ENCODE measurements at places on chromosomes 2 and 18. TPM values are rescaled to one million over a fixed set of nuclear protein-coding genes. Genes with fewer than 3 reads are reported as not detected.
A peak's percentile ranks its signal among the peaks of the same experiment; 100 is the strongest.

SPP2 gene
- total RNA-seq = not detected

MTCL1 gene
- 42.5 TPM for total RNA-seq

DNA sequence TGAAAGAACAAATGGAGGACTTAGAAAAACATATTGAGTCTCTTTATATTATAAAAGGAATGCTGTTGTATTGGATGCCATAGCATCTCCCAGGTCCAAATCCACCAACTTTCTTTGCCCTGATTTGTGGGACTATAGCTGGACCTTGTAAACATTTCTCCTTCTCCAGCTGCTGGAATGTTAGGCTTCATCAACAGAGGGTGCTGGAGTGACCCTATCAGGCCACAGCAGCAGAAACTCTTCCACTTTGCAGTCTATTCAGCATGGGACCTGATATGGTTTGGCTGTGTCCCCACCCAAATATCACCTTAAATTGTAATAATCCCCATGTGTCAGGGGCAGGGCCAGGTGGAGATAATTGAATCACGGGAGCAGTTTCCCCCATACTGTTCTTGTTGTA lies 138.4 kb upstream of the ARL4C start:
- no peak for ATAC-seq

GRCh38 chr2:95274291-95275150 lies at the start of gene PROM2:
Gene PROM2 (plus strand): TSS chr2:95274449. CDS start chr2:95274586, 137 bp downstream.
- no peak for ATAC-seq

DNA sequence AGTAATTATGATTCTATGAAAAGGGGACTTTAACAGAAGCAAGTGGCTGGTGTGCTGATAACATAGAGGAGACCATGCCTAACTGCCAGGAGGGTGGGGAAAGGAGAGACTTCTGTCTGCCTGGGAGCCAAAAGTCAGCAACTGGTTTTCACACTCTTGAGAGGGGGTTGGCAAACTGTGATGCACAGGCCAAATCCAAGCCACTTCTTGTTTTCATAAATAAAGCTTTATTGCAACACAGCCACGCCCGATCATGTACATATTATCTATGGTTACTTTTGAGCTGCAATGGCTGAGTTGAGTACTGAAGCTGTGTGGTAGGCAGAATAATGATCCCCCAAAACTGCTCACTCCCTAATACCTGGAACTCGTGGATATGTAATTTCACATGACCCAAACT lies 208.4 kb downstream of the LNPK start:
- ATAC-seq = no peak

DNA sequence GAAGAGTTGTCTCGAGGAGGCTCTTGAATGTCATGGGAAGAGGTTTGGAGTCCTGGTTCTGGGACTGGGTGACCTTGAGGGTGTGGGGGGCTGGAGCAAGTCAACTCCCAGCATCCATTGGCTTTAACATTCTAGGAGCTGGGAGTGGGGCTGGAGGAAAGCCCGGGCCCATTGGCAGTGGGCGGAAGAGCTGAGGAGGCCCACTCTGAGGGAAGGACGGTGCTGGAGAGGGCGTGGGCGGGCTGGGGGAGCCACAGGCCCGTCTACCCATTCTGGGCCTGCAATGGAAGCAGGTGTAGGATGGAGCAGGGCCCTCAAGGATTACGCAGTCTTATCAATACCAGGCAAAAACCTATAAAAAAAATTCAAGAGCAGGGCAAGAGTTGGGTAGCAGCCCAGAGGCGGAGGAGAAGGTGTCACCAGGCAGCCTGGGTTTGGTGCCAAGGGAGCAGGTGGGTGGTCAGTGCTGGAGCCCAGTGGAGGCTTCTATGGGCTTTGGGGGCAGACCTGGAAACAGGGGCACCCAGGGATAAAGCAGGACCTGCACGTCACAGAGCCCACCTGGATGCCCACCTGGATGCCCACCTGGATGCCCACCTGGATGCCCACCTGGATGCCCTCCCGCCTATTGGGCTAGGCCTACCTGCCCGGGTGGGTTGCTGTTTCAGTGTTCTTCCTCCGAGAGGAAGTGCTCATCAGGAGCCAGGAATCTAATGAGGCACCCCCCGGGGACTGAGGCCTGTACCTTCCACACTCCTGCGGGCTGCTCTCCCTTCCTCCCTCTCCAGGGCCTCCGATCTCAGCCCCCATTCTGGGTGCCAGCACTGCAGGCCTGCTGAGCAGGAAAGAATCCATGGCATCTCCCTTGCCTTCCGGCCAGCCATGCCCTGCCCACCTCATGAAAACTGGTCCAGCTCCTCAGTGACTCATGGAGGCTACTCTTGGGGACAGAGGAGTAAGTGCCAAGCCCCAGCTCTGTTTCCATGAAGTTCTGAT lies 71.3 kb downstream of the CTIF start:
- no peak for ATAC-seq

GRCh38 chr2:12915787-12916186 lies 199.1 kb downstream of the TRIB2 start:
- no peak for ATAC-seq

IL1F10 gene
- not detected for total RNA-seq

SERPINB7 gene
- not detected for total RNA-seq

REG3A gene
- total RNA-seq = not detected

GRCh38 chr2:86337244-86337835 lies at the start of gene REEP1:
Gene REEP1 (minus strand): TSS chr2:86337626. CDS start chr2:86337510, 116 bp downstream.
- peak; percentile 87 for ATAC-seq

EFEMP1 gene
- total RNA-seq = 141 TPM

- no peak for ATAC-seq
Measured at GRCh38 chr18:37674570-37674969, 109.0 kb upstream of the CELF4 start.

DNA sequence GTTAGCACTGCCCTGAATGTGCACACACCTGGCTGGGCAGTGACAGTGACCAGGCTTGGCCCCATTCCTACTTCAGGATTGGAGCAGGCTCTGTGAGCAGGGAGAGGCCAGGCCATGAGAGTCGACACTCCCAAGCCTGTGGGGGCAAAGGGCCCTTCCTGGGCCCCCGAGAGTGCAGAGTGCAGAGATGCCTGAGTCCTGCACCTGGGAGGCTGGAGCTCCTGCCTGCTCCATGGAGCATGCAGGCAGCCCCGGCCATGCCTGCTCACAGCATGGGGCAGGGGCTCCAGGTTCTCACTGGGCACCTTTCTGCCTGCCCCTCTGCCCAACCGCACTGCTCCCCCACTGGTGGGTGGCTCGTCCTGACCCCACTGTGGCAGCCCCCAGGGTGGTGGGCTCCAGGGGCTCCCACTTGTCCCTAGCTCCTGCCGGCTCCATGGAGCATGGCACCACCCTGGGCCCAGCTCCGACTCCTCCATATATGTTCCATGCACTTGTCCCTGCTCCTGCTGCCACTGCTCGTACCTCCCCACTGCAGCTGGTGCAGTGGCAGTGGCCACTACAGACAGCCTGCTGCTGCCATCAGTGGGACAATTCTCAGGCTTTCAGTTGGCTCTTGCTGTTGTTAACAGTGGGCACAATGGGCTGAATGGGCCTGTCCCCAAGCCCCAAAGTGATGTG lies 282.0 kb downstream of the RPRM start:
- ATAC-seq = no peak

- peak; percentile 33 for ATAC-seq
Measured at GRCh38 chr18:3451183-3451988, 1.4 kb downstream of the TGIF1 start.

KCNF1 gene
- 29.1 TPM for total RNA-seq

GRCh38 chr2:129347486-129348217 lies 631.8 kb upstream of the RAB6C start:
- ATAC-seq = no peak

GCFC2 gene
- 14.2 TPM for total RNA-seq

DNA sequence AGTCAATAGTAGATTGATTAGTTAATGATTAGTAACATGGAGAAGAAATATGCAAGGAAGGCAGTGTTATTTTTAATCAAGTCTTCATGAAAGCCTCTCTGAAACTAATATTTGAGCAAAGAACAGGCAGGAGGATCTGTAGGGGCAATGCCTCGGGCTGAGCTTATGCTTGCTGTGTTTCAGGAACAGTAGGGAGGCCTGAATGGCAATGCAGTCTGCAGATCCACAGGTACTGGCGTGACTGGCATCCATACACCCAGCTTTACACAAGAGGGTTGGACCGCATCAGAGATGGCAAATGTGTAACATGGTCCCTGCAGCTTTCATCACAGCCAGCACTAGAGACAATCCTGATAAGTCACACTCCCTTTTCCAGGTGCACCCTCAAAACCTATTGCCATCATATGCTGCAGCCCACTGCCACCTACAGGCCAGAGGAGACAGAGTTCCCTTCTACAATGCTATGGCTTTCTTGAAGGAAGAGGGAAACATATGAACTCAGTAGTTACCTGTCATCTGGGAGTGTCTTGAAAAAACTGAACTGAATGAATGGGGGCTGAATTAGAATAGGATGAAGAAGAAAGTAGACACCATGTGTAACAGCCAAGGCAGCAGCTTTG lies 582.4 kb upstream of the RAB6C start:
- ATAC-seq = no peak

DNA sequence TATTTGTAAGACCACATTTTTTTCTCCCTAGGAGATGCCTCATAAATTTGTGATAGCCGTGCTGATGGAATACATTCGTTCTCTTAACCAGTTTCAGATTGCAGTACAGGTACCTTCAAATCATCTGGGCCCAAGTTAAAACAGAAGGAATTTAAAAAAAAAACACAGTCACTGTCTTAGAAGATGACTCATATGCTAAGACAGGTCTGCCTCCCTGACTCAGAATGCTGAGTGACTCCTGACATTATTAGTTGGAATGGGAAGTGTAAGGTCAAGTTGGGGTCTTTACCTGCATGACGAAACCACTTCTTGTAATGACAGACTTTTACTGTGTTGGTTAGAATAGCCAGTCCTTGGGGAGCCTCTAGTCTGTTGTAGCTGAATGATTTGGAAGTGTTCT lies 26.3 kb downstream of the RMC1 start:
- no peak for ATAC-seq

ARHGAP15 gene
- total RNA-seq = 4.8 TPM

TUBA4B gene
- total RNA-seq = not detected

GRCh38 chr18:7844418-7844817 lies 277.3 kb downstream of the PTPRM start:
- ATAC-seq = no peak

DNA sequence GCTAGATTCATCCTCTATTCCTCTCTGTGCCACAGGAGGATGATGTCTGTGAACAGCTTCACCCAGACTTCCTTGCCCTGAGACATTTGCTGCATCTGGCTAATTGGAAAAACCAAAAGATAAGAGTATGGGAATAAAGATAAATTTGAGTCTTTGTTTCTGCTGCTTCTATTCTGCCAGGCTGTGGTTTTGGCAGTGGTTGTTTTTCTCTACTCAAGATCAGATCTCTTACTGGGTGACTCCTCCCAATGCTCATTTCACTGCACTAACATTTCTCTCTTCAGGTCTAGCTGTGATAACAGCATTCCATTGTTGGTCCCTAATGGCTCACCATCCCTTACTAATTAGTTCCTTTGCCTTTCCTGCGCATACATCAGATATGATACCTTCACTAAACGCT lies 89.5 kb downstream of the CALCRL start:
- no peak for ATAC-seq

KCNG2 gene
- not detected for total RNA-seq

CNGA3 gene
- total RNA-seq = 10.6 TPM

GRCh38 chr2:88248280-88248828 lies 78.2 kb downstream of the THNSL2 start:
- no peak for ATAC-seq
